ENCODE measurements at places on chromosomes 3 and 15. TPM values are rescaled to one million over a fixed set of nuclear protein-coding genes. Genes with fewer than 3 reads are reported as not detected.

The GHSR gene
- total RNA-seq, result not detected

The LOXL1 gene
- 0.59 TPM for total RNA-seq

The TMC3 gene
- total RNA-seq, result not detected

The CNTN4 gene
- total RNA-seq, result not detected

The SSUH2 gene
- total RNA-seq, result 0.65 TPM

The SRGAP3 gene
- 0.77 TPM for total RNA-seq

The PIF1 gene
- 17.4 TPM for total RNA-seq

The SEMA5B gene
- 0.43 TPM for total RNA-seq

The SEC11A gene
- total RNA-seq, result 327 TPM

The DOCK3 gene
- 0.38 TPM for total RNA-seq

The TGM4 gene
- total RNA-seq, result not detected

The AP2M1 gene
- total RNA-seq, result 305 TPM

The PLAAT1 gene
- total RNA-seq, result not detected

The CHRD gene
- 0.29 TPM for total RNA-seq

The TRIM71 gene
- not detected for total RNA-seq

The FSIP1 gene
- 0.51 TPM for total RNA-seq

The CSTA gene
- 1.9 TPM for total RNA-seq

The FOXL2 gene
- 5.7 TPM for total RNA-seq

The CLDN18 gene
- total RNA-seq, result not detected

The STRIT1 gene
- total RNA-seq, result not detected

The GASK1A gene
- not detected for total RNA-seq

The CHL1 gene
- not detected for total RNA-seq

The LRRC28 gene
- total RNA-seq, result 13.4 TPM

The FOXB1 gene
- not detected for total RNA-seq

The ERC2 gene
- total RNA-seq, result not detected

All from A549 treated with RU486 at 1 μM for 4 hours (cell line).